Activated naive CD4-positive, alpha-beta T cell treated with anti-CD3 and anti-CD28 coated beads, Interleukin-2, amount 50 U/mL, for 72 hours (primary cell): ENCODE measurements at places on chromosomes 11 and 22. TPM values are rescaled to one million over a fixed set of nuclear protein-coding genes. Genes with fewer than 3 reads are reported as not detected.

The GRK3 gene
- total RNA-seq = 31.6 TPM

- peak; percentile 54 for DNase-seq
These were observed 284.8 kb downstream of the ETS1 start for GRCh38 chr11:128302425-128303186.

The ZNF202 gene
- total RNA-seq = 6.9 TPM

The LRRC10B gene
- total RNA-seq = not detected

GRCh38 chr11:15204711-15205110 is 90.0 kb downstream of the INSC start:
- no peak for DNase-seq

GRCh38 chr22:37210041-37210803 is 2.1 kb downstream of the SSTR3 start:
- DNase-seq = no peak

DNA sequence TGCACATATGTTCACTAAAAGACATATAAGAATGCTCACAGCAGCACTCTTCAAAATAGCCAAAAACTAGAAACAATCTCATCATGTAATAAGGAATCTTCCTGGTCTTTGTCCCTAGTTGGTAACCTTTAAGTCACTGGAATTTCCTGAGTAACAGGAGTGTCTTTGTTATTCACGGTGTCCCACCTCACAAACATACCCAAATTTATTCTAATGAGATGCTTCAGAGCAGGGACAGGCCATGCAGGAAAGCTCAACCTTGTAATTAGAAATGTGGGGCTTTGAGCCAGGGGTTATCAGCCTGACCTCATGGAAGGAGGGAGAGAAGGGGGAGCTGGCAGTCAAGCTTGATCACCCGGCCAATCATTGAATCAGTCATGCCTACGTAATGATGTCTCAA is 40.3 kb upstream of the NFRKB start:
- DNase-seq = no peak

GRCh38 chr11:26944866-26945664 is 48.8 kb upstream of the FIBIN start:
- DNase-seq = no peak

DNA sequence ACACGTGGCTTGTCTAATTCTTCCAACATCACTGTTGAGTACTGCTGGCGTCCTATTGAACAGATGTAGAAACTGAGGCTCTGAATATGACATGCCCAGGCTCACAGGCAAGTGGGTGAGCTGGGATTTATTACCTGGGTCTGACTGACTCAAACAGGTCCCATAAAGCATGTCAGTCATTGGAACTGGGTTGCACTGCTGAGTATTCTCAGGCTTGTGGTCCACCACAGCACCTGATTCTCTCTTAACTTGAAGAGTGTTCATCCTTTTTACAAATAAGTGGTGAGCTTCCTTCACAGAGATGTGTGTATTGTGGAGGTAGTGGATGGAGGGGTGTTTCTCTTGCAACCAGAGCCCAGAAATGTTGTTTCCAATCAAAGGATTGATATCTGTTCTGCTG is 44.5 kb downstream of the SC5D start:
- DNase-seq = peak; percentile 16

The DBX1 gene
- total RNA-seq = not detected

GRCh38 chr11:35292279-35292678 is 127.1 kb downstream of the SLC1A2 start:
- no peak for DNase-seq

GRCh38 chr22:45376009-45376408 is 37.4 kb downstream of the SMC1B start:
- no peak for DNase-seq

DNA sequence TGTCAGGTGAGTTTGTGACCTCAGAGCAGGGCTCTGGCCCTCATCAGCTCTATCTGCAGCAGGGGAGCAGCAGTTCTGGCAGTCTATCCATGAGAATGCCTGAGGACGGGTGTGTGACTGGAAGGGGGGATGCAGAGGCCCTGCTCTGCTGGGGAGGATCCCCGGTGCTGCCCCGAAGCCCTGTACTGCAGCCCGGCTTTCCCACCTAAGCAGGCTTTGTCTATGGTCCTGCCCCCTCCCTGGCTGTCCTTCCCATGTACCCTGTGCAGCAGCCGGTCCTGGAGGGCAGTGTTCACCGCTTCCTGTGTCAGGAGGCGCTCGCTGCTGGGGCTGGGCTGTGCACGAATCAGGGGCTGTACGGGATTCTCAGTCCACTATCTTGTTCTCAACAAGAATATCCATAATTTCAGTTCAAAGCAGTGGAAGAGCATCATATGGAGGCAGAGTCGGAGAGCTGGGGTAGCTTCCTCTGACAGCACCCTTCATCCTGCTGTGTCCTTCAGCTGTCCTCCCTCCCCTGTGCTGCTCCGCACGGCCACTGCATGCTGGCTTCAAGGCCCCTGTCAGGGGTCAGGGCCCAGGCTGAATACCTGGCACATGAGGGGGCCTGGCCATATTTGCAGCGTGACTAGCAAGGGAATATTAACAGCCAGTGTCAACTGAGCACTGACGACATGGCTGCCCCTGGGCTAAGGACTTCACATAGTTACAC is 125.2 kb downstream of the CTTN start:
- no peak for DNase-seq

- no peak for DNase-seq
These were observed 38.4 kb upstream of the FADD start for GRCh38 chr11:70164705-70165104.

DNA sequence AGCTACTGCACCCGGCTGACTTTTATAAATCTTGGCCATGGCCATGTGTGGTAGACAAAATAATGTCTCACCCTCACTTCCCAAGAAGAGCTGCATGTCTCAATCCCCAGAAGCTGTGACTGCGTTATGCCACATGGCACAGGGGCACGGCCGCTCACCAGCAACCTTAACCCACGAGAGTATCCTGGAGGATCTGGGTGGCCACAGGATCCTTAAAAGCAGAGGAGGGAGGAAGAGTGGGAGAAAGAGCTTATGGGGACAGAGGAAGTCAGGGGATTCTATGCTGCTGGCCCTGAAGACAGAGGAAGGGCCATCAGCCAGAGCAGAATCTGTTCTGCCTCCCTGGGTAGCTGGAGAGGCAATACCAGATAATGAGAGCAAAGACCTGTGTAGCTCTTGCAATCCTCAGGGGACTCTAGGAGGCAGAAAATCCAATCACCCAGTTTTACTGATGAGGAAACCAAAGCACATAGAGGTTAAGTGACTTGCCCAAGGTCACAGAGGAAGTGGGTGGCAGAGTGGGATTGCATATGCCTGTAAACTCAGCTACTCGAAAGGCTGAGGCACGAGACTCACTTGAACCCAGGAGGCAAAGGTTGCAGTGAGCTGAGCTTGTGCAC is 55.3 kb downstream of the CELSR1 start:
- DNase-seq = no peak

DNA sequence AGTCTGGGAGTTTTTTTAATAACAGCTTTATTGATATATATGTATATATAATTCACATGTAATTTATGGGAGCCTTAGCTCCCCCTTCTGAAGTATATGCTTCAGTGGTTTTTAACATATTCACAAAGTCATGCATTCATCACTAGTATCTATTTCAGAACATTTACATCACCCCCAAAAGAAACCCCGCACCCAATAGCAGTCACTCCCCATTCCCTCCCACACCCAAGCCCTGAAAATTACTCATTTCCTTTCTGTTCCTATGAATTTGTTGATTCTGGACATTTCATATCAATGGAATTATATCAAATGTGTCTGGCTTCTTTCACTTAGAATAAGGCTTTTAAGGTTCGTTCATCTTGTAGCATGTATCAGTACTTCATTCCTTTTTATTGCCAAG is 35.6 kb upstream of the SYT7 start:
- DNase-seq = no peak

The ANKK1 gene
- not detected for total RNA-seq

DNA sequence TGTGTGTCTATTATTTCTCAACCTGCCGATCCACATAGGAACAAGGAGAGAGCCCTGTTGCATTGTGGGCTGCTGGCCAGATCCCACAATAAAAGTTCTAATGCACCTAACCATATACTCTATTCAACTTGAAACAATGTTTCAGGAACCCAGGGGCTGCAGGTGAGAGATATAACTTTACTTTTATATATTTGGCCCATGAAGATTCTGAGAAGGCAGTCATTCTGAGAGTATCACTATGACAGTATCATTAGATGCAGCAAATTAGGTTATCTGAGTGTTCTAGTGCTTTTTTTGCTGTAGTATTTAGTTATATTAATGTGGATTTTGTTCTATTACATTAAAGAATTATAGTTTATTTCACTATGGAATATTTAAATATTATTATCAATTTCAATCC is 655.1 kb upstream of the ARHGAP42 start:
- DNase-seq = no peak

- DNase-seq = no peak
These were observed 60.4 kb downstream of the MCHR1 start for GRCh38 chr22:40739721-40740120.

DNA sequence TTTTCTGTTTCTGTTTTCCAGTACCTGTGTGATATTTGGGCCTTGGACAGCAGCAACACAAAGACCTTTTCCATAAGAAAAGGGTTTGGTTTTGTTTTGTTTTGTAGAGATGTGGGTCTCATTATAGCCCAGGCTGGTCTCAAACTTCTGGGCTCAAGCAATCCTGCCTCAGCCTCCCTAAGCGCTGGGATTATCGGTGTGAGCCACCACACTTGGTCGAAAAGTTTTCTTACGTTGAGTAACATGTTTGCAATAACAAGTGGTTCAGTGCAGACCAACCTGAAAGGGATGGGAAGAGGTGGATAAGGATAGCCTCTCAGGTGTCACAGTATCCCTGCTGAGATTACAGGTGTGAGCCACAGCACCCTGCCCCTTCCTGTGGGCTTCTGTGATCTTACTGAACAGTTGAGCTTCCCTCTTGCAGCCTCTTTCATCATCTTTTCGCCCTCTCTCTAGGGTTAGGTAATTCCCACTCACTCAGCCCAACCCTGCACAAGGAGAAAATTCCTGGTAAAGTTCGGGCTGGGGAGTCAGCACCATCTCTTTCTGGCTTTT is 3.5 kb upstream of the MRPL48 start:
- no peak for DNase-seq

The SCUBE2 gene
- total RNA-seq = 0.61 TPM

- DNase-seq = no peak
These were observed 124.2 kb upstream of the TBCEL start for GRCh38 chr11:120899720-120900119.

The C11orf86 gene
- not detected for total RNA-seq

DNA sequence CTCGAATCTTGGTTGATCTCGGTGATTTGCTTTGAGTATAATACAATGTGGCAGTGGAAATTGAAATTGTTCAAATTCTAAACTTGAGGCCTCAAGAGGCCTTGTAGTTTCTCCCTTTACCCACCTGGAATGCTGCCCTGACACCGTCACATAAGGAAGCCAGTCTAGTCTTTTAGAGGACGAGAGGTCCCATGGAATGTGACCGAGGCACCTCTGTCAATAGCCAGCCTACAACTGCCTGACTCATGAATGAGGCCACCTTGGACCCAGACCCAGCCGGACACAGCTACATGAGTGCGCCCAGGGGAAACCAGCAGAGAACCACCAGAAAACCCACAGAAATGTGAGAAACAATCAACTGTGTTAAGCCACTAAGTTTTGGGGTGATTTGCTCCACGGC is 52.5 kb downstream of the RPL27A start:
- no peak for DNase-seq

GRCh38 chr22:45885171-45885840 is 91.7 kb downstream of the WNT7B start:
- no peak for DNase-seq

The SLC22A12 gene
- total RNA-seq = not detected
